Activated gamma-delta T cell treated with Interleukin-2 at 50 U/mL for 16 hours (primary cell): ENCODE measurements at places on chromosomes 5 and 9.
A peak's percentile ranks its signal among the peaks of the same experiment; 100 is the strongest.

- no peak for DNase-seq
Observed at GRCh38 chr9:120152295-120152694, 427.7 kb downstream of the CDK5RAP2 start.

GRCh38 chr5:54862036-54862435 lies 123.4 kb downstream of the ESM1 start:
- DNase-seq = no peak

DNA sequence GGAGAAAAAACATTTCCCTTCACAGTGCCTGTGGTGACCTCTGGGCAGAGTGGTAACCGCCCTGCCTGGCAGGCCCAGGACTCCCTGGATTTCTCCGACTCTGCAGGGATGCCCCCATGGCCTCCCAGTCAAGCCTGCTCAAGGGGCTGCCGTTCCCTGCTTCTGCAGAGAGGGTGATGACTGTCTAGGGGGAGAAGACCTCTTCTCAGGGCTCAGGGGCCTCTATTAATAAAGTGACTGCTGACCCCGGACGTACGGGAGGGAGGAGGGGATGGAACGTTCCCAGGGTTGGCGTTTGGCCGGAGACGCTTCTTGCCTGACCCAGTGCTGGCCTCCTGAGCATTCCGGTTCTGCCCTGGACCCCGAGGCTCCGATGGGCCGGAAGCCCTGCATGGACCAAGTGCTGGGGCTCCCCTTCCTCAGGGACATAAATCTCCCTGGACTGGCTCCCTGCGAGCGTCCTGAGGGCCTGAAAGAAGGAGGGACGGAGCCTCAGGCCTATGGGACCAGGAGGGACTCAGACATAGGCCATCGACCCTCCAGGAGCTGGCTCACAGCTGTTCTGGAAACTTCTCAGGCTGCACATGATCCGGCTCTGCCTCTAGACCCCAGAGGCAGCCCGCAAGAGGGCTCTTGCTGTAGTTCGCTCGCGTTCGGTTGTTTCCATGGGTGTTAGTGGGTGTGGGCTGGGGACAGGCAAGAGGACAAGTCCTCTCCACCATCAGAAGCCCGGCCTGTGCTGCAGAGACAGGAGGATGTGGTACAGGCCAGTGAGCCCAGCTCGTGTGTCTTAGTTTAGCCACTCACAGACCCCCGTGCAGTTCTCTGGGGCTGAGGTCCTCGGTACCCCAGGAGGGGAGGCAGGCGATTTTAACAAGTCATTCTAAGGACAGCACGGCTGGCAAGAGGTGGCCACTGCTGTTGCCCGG lies 8.1 kb upstream of the RNU6ATAC start:
- DNase-seq = no peak

GRCh38 chr9:31071606-31072286 lies 1312.7 kb upstream of the ACO1 start:
- no peak for DNase-seq

GRCh38 chr5:56517011-56517416 lies 283.9 kb upstream of the ANKRD55 start:
- no peak for DNase-seq

DNA sequence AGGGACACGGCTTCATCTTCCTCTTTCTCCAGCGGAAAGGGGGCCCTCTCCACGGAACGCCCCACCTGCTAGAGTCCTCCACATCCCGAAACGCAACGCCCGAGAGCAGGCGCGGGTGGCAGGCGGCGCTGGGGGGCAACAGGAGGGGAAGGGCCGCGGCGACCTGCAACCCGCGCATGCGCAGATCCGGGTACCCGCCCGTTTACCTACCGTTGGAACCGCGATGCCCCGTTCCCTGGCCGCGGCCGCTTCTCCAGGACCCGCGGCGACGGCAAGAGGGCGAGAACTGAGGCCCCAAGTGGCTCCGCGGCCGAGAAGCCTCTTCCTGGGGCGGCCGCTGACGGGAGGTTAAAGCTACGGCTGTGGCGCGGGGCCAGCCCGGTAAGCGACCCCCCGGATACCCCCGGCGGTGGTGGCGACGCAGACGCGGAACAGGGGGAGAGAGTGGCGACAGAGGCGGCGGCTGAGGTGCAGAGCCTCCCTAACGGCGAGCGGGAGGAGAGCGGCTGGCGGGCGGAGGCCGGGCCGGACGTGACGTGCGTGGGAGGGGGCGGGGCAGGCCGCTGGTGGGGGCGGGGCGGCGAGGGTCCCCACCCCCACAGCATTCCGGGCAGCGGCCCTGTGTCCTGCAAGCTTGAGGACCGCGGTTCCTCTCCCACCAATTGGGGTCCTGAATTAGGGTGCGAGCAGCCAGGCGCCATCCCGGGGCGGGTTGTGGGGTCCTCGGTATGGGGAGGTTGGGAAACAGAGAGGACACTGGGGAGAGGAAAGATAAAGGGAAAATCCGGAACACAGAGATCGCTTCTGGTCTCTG lies at the start of gene FAM13B:
Gene FAM13B (minus strand): TSS at position 508 of the 814 bp plus-strand sequence. CDS start 13,968 bp downstream, outside the sequence.
- DNase-seq = peak; percentile 75

GRCh38 chr5:135497971-135498636 lies 37.7 kb downstream of the NEUROG1 start:
- DNase-seq = no peak

DNA sequence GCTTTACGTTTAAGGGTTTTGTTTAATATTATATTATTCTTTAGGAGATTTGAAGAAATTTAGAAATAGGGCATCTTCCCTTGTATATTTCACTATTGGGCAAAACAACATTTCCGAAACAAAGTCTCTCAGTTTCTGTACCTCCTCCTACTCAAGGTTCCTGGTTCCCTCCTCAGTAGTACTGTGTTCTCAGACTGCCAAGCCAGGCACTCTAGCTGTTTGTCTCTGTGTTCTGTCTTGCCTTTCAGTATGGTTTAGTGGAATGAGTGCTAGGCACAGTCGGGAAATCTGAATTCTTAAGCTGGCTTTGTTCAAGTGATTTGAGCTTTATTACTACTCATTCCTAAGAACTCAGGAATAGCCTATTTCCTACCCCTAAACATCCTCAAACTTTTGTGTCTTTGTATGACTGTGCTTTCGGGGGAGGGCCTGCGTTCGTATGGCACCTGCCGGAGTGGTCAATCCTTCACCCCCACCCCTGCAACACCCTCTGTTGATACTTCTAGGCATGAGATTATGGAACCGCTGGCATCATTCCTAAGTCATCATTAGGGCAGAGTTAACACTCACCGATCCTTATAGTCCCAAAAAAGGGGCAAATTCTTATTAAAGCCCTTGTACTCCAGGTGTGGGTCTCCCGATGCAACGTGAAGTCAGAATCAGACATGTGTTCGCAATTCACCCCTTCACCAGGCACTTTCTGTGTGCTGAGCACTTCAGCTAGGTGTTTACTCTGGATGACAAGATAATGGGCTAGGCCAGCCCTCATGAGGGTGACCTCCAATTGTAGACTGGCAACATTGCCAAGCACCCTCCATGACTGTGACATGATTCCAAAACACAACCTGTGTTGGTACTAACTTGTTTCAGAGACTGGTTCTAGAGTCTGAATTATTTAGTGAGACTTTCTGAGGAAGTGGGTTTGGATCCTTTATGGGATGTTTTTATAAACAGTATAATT lies 24.5 kb downstream of the SNX18 start:
- DNase-seq = no peak

- DNase-seq = no peak
Observed at GRCh38 chr5:180970336-180970735, 18.3 kb upstream of the BTNL3 start.
